ENCODE measurements at places on chromosomes 5 and 9.

DNA sequence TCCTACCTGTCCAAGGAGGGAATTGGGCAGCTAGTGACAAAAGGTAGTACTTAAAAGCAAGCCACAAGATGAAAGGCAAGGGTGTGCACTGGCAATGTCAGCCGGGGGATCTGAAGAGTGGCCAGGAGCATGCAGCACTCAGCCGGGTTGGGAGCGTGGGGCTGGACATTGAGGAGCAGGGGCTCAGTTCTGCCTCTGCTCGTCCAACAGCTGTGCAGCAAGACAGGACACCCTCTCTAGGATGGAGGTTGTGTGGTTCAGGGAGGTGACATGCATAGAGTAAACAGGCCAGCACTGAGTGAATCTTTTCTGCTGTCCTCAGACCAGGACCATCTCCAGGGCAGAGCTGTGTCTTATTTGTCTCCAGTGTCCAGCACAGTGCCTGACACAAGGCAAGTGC, 235.3 kb downstream of the CRB2 start:
- DNase-seq, result no peak

DNA sequence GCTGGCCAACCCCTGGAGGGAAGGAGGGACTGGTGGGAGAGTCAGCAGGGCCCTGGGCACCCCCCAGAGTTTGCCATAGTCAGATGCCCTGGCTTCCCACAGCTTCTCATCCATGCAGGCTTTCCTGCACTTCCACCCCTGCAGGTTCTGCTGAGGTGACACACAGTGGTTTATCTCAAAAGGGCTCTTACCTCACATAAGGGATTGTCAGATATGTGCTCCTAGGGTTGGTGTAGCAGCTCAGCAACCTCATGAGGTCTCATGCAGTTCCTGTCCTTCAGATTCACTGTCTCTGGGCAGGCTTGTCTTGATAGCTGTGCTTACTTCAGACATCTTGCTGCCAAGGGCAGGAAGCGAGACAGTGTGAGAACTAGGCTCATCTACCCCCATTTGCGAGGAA, 143.4 kb downstream of the KDM4C start:
- no peak for DNase-seq

GRCh38 chr9:76099516-76099915, 209.0 kb downstream of the PCSK5 start:
- DNase-seq, result no peak

DNA sequence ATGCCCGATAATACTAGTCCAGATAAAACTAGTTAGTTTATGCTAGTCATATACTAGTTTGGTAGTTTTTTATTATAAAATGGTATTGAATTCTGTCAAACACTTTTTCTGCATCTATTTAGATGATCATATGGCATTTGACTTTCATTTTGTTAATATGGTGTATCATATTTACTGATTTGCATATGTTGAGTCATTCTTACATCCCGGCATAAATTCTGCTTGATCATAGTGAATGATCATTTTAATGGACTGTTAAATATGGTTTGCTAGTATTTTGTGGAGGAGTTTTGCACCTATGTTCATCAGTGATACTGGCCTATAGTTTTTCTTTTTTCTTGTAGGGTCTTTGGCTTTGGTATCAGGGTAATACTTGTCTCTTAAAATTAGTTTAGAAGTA, 365.6 kb downstream of the TAF11L14 start:
- DNase-seq, result no peak

- no peak for DNase-seq
These were observed 173.0 kb upstream of the DAPK1 start for GRCh38 chr9:87324613-87325194.

DNA sequence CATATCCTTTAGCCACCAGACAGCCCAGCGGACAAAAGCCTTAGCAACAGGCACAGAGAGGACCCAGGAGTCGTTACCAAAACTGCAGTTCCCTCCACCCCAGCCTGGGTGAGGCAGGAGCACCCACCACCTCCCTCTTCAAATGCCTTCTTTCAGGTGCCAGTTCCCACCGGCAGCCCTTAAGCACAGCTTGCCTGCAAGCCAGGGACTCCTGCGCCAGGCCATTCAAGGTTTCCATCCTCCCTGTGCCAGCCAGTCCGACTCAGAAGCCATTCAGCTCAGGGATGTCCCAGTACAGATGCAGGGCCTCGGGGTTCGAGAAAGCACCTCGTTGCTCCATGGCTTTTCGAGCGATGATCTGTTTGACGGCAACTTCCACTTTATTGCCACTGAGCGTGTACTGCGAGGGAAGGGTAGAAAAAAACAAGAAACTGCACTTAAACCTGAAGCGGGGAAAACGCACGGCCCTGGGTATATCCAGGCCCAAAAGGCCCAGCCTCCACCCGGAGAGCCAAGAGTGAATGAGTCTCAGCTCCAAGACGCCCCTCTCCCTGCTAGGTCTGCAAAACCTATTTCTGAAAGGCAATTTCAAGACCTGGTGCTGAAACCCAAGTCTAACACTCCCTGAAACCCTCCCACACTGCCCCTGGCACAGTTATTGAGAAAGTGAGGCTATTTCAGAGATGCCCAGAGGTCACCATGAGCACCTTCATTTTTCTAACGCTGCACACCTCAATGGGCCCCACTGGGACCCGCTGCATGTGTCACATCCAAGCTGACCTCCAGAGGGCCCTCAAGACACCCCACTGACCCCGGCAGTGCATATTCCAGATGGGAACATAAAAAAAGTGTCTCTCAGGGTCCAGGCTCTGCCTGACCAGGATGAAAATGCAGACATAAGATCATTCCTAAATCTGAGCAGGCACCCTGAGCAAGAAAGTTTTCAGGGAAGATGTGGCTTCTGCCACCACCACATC, 36.8 kb upstream of the ZNF354A start:
- DNase-seq, result no peak

DNA sequence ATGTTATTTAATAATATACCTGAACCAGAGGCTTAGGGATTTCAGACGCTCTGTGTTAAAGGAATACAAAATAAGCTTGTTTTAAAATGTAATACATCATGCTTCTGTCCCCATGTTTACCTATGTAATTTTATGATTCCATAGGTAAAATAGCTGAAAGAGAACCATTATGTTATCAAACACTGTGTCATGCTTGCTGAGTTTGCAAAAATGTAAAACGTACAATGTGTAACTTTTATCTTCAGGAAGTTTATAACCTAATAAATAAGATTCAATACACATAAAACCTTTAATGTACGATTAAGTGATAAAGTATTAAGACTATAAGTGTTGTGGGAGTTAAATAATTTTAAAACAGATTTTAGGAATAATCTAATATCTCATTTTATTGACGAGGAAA, 94.1 kb downstream of the COMMD10 start:
- no peak for DNase-seq

- DNase-seq, result no peak
These were observed 90.9 kb upstream of the LMX1B start for GRCh38 chr9:126522612-126523356.

DNA sequence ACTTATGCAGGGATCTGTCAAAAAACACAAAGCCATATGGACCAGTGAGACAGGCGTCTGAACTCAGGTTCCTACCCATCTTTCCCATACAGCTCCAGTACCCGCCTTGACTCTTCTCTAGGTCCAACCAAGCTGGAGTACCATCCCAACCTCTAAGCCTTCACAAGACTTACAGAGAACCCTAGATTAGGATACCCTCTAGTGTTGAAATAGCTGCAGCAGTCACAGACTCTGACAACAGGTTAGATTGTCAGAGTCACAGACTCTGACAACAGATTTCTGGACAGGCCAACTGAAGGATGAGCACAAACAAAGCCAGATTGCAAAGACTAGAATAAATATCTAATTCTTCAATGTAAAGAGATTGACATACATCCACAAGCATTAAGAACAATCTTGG, 266.1 kb downstream of the GRIA1 start:
- DNase-seq, result no peak

- DNase-seq, result no peak
These were observed 109.0 kb downstream of the IRX1 start for GRCh38 chr5:3704661-3705060.

DNA sequence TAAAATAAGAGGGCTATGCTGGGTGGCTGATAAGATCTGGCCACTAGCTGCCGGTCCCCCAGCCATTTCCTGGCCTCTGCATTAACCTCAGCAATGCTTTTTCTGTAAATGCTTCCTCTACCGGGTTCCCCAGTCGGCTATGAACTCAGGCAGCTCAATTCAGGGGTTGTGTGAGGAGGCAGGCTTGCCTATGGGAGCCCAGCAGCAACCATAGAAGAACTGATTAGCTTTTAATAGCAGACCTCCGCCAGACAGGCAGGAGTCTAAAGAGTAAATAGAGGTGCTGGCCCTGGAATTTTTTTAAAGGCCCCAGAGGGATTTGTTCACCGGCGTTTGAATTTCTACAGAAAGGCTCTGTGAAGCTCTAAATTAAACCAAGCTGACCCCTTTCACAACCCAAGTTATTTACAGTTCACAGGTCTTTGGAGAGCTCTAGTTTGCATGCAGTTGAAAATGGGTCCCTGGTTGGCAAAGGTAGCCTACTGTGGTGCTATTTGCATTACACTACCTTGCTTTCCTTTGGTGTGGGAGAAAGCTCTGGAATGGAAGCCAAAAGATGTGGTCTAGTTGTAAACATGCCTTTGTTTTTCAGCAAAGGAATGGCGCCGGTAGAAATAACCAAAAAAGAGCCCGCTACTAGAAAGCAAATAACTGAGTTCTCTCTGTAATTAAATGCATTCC, 289.7 kb upstream of the SEMA6A start:
- DNase-seq, result no peak

- DNase-seq, result no peak
These were observed 164.0 kb downstream of the TTC39B start for GRCh38 chr9:15142878-15143534.

DNA sequence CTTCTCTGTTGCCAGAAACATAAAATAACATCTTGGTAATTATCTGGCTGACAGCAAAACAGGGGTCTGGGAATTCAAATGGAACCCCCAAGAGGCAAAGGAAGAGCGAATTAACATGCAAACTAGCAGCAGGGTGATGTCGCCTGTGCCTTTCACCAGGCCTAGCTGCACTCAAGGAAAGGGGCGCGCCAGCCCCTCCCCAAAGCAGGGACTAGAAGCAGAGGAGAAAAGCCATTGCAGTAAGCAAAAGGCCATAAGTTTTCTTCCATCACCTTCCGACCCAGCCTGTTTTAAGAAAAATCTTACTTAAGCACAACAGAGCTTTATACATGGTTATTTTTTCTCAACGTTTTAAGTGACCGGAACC, 539 bp downstream of the POC5 start:
- DNase-seq, result no peak

- DNase-seq, result no peak
These were observed 593.3 kb downstream of the CDK5RAP2 start for GRCh38 chr9:119986713-119987112.

- no peak for DNase-seq
These were observed 34.9 kb upstream of the PPP3R2 start for GRCh38 chr9:101629636-101630035.

DNA sequence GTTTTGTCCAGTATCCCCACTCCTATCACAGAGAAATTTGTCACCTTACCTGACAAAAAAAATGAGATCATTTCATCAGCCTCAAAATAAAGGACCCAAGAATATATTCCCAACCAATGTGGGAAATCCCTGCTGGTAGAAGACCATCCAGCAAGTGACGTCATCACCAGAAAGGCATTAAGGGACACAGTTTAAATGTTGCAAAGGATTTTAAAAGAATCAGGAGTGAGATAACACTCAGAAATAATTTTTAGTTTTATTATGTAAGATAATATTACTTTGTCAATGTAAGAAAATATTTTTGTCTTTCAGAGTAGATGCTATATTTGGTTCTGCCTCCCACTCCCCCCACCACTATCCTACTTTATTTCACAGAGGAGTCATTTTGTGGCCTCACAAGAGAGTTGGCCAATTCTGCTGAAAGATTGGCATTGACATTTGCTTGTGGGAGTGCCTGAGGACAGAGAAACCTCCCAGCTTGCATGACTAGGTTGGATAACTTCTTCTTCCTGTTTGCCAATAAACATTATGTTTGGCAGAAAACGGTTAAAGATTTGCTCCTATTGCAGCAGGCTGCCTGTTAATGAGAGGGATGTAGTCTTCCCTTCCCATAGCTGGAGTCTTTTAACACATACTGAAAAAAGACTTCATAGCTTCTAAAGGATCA, 288.6 kb upstream of the DAB2 start:
- no peak for DNase-seq

GRCh38 chr5:138109463-138110265, 25.8 kb downstream of the WNT8A start:
- no peak for DNase-seq

GRCh38 chr9:14345354-14346230, 31.7 kb upstream of the NFIB start:
- no peak for DNase-seq

DNA sequence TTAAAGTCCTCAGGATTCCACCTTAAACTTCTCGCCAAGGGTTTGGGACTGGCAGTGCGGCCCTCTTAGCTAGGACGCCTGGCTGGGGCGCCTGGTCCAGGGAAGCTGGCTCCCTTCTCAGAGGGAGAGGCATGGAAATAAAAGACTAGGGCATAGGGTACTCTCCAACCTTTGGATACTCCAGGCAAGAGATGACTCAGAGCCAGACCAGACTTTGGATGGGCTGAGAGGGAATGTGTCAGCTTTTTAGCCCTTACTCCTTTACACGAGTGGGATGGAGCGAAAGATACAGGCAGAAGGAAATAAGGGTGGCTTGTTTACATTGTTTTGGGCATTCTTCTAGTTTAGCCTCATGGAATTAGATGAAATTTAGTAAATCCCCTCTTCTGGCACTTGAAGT, 48.2 kb downstream of the IL31RA start:
- DNase-seq, result no peak

DNA sequence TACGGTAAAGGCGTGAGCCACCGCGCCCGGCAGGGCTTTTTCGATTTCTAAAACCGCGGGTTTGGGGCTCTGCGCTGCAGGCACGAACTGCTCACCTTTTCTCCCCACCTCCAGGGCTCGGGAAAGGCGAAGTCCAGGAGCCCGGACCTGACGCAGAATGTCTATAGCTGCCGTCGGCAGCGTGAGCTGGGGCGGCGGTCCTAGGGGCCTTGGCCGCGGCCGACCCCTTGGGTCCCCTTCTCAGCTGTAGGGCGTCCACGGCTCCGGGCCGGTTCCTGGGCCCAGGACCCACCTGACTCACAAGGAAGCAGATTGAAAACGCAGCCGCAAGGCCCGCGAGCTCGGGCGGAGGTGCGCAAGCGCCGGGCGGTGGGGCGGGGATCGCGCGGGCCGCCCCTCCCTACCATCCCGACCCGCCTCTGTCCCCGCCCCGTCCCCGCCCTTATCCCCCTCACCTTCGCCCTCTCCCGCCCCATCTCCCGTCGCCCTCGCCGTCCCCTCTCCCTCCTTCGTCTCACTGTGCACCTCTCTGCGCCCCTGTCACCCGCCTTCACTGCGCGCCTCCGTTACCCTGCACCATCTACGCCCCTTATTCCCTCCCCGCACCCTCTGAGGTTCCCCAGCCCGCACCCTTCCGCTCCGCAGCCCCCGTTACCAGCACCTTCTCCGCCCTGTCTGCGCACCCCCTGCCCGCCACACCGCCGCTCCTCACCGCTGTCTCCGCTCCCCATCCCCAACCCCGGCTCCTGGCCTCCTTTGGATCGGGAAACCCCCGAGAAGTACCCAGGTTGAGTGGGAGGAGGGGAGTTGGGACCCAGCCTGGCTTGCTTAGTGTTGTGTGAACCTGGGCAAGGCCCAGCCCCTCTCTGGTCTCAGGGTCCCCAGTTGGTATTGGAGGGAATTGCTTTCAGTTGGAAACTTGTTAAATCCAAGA, at the start of gene HDHD3:
Gene HDHD3 (minus strand): TSS at position 353 of the 934 bp plus-strand sequence. CDS start 2,632 bp downstream, outside the sequence.
- DNase-seq, result peak; percentile 79
